ENCODE measurements at places on chromosomes 11 and 22.

GRCh38 chr11:57095417-57095816, 86.3 kb upstream of the LRRC55 start:
- no peak for DNase-seq

DNA sequence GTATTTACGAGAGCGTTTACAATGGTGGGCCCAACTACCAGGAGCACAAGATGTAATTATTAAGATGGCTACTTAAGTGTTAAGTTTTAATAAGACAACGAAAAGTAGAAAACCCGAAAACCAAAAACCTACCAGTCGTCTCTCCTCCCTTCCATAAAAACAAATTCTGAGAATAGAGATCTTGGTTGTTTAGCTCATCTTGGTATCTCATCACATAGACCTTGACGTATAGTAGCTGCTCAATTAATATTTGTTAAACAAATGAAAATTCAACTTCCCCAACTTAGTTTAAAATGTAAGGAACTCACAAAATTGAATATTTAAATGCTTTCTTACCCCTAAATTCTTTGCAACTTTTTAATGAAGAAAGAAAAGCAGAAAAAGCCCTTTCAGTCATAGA, 669 bp downstream of the KDM4D start:
- DNase-seq = no peak

DNA sequence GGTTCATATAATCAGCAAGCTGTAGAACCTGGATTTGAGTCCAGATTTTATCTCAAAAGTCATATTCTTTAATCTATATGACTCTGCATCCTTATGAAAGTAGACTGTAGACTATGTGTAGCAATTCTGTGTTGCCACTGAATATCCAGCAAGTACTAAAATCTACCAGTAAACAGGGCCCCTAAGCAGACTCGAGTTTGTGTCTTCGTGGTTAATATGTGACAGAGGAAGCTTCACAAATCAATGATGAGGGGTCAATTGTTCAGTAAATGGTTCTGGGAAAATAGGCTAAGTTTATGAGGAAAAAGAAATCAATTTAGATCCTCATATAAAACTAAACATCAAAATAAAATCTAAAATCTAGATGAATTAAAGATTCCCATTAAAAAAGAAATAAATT, 648.5 kb upstream of the KIRREL3 start:
- no peak for DNase-seq

DNA sequence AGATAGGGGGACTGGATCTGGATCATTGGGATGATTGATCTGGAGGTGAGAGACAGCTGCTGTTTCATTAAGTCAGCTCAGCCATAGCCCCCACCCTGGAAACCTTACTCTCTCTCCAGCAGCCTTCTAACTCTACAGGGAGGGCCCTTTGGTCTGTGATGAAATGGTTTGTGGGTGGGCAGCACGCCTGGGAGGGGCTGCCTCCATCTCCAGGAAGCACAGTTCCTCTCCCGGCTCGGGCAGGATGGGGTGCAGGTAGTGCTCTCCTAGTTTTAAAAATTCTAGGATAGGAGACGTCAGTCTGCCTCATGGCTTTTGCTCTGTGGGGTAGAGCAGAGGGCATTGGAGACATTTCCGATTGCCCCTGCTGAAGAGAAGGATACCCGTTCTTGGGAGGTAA, 89.7 kb downstream of the CEP164 start:
- DNase-seq = no peak

GRCh38 chr11:30171661-30172060, 59.2 kb upstream of the FSHB start:
- DNase-seq = no peak

DNA sequence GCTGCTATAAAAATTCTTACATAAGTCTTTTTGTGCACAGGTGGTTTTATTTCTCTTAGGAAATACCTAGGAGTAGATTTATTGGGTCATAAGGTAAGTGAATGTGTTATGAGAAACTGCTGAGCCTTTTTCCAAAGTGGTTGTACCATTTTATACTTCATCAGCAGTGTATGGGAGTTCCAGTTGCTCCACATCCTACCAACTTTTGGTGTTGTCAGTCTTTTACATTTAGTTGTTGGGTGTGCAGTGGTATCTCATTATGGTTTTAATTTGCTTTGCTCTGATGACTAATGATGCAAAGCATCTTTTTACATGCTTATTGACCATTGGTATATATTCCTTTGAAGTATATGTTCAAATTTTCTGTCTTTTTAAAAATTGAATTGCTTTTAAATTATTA, 3.1 kb downstream of the CAT start:
- DNase-seq = no peak
